Neural progenitor cell (in vitro differentiated cells): ENCODE measurements at places on chromosomes 3 and 15. TPM values are rescaled to one million over a fixed set of nuclear protein-coding genes. Genes with fewer than 3 reads are reported as not detected.

PRR20G gene
- not detected in 2 replicates for total RNA-seq

SLITRK3 gene
- total RNA-seq: 0.79 and 1.1 TPM in 2 replicates

RASGRP1 gene
- total RNA-seq: 2.5 and 3.8 TPM in 2 replicates

CHST14 gene
- total RNA-seq: 11.9 and 17.5 TPM in 2 replicates

BCHE gene
- 8.6 and 15.2 TPM in 2 replicates for total RNA-seq

BFSP2 gene
- not detected in 2 replicates for total RNA-seq

LNP1 gene
- 17.9 and 26.5 TPM in 2 replicates for total RNA-seq

SCN11A gene
- 0.69 and 0.81 TPM in 2 replicates for total RNA-seq

DNA sequence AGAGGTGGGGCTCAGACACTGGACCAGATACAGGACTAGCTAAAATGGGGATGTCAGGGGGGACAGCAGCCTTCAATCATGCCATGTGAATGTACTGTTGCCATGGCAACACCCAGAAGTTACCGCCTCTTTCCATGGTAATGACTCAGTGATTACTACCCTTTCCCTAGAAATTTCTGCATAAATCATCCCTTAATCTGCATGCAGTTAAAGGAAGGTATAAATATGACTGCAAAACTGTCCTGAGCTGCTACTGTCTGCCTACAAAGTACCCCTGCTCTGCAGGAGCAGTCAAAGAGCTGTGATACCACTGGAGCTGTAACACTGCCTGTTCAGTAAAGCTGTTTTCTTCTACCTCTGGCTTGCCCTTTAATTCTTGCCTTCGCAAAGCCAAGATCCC, 168.2 kb downstream of the PEAK1 start:
- peak; percentile 48 for DNase-seq

DNA sequence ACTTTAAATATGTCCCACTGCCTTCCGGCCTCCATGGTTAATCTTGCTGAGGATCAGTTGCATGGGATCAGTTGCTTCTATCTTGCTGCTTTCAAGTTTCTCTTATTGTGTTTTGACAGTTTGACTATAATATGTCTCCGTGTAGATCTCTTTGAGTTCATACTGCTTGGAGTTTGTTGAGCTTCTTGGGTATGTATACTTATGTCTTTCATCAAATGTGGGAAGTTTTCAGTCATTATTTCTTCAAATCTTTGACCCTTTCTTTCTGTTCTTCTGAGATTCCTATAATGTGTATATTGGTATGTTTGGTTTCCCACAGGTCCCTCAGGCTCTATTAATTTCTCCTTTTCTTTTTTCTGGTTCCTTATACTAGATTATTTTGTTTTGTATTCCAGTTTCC, 30.8 kb downstream of the PCCB start:
- no peak for DNase-seq

GRCh38 chr3:133568294-133569014, 5.0 kb upstream of the CDV3 start:
- no peak for DNase-seq

GRCh38 chr3:49699281-49699979, 10.1 kb downstream of the RNF123 start:
- no peak for DNase-seq

GRCh38 chr3:274927-275326, 78.4 kb downstream of the CHL1 start:
- DNase-seq: no peak

GRCh38 chr15:38474155-38474757, 20.3 kb downstream of the FAM98B start:
- peak; percentile 68 for DNase-seq

DNA sequence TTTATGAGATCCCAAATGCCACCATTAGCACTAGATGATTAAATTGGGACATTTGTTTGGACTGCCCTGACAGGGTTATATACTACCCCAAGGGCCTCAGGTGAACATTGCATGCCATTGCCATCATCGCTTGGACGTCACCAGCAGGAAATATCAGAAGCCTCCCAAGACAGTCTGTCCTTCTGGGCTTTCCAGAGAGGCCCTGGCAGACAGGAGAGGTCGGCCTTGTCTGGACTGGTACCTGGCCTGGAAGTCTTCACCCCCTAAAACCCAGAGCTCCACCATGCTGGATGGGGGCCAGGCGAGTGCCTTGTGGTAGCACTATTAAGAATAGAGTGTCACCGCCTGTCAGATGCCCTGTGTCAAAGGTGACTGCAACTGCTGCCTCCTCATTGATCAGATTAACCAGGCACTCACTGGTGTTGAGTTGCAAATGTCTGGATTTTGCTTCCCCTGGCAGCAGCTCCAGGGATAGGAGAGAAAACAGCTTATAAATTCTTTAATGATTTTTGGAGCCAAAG, 324.1 kb upstream of the RASGRP1 start:
- DNase-seq: peak; percentile 31

GRCh38 chr3:139657434-139657833, 20.3 kb downstream of the NMNAT3 start:
- DNase-seq: no peak

DNA sequence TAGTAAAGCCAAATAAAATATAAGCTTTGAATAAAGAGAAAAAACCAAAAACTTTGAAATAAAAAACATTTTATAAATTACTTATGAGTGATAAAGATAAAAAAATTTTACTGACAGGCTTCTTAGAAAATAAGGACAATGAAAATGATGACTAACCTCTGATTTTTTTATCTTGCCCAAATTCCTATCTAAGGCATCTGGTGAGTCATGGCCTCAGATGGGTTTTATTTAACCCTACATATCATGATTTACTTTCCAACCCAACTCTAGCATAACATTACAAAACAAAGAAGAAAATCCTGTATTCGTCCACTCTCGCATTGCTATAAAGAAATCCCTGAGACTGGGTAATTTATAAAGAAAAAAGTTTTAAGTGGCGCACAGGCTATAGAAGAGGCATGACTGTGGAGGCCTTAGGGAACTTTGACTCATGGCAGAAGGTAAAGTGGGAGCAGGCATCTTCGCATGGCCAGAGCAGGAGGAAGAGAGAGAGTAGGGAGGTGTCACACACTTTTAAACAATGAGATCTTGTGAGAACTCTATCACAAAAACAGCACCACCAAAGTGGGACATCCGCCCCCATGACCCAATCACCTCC, 152.1 kb downstream of the NEK10 start:
- no peak for DNase-seq
